ENCODE measurements at places on chromosomes 7 and 10.

DNA sequence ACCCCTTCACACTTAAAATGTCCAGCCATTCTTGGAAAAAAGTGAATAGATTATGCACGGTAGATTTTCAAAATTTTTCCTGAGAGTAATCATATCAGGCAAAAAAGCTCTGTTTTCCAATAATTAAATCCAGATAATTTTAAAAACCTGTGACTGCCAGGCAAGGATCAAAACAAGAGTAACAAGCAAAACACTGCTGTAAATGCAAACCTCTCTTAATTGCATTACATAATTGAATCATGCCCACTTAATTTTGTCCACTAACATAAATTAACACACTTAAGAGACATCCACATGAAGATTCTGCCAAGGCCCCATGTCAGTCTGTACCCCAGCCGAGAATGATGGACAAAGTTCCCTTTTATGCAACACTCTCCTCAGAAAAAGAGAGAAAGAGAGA lies 135.3 kb downstream of the FGFR2 start:
- DNase-seq: no peak

DNA sequence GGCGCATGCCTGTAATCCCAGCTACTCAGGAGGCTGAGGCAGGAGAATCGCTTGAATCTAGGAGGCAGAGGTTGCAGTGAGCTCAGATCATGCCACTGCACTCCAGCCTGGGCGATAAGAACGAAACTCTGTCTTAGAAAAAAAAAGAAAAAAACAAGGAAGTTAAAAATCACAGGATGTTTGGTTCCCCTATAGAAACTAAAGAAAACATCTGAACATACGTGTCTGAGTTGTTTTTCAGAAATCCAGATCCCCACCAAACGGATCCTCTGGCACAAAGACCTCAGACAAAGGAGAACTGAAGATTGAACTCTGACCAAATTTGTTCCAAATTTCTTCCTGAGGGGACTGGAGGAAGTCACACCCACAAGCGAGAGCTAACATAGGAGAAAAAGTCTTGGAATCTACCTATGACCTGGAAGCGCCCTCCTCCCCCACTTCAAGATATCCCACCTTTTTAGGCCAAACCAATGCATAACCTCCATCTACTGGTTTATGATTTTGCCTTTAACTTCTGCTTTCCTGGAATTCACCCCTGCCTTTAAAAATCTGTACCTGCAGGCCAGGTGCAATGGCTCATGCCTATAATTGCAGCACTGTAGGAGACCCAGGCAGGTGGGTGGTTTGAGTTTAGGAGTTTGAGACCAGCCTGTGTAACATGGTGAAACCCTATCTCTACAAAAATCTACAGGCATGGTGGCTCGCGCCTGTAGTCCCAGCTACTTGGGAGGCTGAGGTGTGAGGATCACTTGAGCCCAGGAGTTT lies 19.7 kb upstream of the SIRT1 start:
- no peak for DNase-seq

- DNase-seq: no peak
Measured at GRCh38 chr10:43315535-43316207, 48.8 kb upstream of the RASGEF1A start.

- DNase-seq: no peak
Measured at GRCh38 chr10:118851062-118852035, 96.6 kb upstream of the CACUL1 start.

- no peak for DNase-seq
Measured at GRCh38 chr7:91066627-91067026, 197.6 kb upstream of the FZD1 start.

- no peak for DNase-seq
Measured at GRCh38 chr7:113140956-113141355, 22.6 kb upstream of the SMIM30 start.
